ENCODE measurements at places on chromosomes 11 and 22.

- no peak for DNase-seq
Observed at GRCh38 chr11:12216671-12217374, 106.4 kb downstream of the MICAL2 start.

DNA sequence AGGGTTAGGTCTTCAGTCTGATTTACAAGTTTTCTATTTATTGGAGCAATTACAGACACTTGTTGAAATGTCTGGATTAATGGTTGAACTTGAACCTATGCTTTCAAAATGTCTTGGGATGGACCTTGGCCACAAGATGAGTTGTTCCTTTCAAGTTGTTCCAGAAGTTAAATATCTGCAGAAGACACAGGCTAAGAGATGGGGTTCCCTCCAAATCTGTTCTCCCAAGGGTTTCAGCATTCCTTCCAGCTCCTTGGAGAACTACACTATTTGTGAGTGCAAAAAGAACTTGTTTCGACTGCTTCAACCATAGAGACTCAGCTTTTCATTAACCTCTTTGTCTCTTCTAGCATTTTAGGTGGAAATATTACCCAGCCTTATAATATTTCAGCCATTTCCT is 189.0 kb upstream of the BLID start:
- DNase-seq: no peak

- DNase-seq: no peak
Observed at GRCh38 chr22:43377896-43378704, 33.7 kb upstream of the MPPED1 start.

DNA sequence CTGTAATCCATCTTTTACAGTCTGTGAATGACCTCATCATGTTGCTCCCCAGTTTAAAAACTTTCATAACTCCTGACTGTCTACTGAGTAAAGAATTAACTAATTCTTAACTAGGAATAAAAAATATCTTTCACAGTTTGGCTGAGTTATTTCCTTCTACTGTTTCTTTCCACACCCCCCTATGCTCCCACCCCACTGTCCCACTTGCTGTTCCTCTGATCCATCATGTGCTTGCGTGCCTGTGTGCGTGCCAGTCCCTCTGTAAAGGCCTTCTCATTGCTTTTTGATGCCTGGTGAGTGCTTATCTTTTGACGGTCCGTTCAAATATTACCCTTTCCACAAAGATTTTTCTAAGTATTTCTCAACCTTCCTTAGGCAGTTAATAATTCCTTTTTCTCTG is 55.6 kb downstream of the ATG16L2 start:
- no peak for DNase-seq

- peak; percentile 52 for DNase-seq
Observed at GRCh38 chr11:17991783-17992433, 20.9 kb downstream of the SERGEF start.

DNA sequence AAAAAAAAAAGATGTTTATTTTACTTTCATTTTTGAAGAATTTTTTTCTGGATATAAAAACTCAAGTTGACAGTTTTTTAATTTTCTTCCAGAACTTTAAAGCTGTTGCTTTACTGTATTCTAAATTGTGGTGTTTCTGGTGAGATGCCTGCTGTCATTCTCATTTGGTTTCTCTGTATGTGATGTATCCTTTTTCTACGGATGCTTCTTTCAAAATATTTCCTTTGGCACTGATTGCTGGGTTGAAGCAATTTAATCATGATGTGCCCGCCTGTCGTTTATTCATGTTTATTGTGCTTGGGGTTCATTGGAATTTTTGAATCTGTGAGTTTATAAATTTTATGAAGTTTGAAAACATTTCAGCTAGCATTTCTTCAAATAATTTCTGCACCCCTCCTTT is 29.4 kb upstream of the CTSD start:
- no peak for DNase-seq

DNA sequence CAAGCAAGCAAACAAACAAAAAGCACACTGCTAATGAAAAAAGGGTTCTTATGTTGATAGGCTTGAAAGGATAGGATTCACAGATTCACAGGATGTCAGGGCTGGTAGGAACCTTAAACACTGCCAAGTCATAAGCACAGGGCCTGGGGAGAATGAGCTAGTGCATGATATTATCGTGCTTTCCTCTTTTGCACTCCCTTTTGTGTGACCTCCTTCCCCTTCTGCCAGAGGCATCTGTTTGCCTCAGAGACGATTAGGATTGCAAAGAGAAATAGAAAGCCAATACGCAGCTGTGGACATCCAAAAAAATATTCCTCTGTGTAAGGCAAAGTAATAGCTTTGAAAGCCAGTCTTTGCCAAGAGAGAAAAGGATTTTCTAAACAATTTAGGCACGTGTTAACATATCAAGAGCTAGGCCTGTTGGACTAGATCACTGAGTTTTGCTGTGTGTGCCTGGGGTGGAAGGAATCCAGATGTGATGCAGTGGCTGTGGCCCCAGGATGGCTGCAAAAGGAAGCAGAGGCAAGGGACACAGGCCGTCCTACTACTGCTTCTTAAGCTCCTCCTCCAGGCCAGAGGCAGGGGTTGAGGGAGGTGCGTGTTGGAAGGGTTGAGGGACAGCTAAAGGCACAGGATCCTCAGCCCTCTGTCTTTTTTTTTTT is 30.6 kb downstream of the MCHR1 start:
- DNase-seq: no peak

- no peak for DNase-seq
Observed at GRCh38 chr11:133024301-133024700, 508.0 kb downstream of the OPCML start.

DNA sequence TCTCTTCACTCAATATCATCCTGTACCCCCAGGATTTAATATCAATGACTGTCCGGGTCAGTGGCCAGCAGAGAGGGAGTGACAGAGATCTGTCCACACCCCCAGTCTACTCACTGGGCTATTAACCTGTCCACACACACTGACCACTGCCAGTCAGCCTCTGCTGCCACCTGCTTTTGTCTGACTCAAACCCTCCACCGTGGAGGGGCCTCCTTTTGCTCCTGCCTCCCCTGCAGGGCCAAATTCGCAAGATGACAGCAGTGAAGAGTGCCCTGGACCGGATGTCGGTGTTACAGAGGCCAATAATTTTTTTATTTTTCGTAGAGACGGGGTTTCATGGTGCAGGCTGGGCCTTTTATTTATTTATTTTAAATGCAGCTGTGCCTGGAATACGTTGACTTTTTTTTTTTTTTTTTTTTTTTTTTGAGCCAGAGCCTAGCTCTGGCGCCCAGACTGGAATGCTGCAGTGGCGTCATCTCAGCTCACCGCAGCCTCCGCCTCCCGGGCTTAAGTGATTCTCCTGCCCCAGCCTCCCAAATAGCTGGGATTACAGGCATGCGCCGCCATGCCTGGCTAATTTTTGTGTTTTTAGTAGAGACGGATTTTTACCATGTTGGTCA is 5.1 kb downstream of the PDXP start:
- DNase-seq: no peak

GRCh38 chr22:36816636-36817524 is at the start of gene PVALB:
PVALB (minus strand) TSS chr22:36817035; CDS start chr22:36817005, 30 bp downstream.
- DNase-seq: peak; percentile 81

DNA sequence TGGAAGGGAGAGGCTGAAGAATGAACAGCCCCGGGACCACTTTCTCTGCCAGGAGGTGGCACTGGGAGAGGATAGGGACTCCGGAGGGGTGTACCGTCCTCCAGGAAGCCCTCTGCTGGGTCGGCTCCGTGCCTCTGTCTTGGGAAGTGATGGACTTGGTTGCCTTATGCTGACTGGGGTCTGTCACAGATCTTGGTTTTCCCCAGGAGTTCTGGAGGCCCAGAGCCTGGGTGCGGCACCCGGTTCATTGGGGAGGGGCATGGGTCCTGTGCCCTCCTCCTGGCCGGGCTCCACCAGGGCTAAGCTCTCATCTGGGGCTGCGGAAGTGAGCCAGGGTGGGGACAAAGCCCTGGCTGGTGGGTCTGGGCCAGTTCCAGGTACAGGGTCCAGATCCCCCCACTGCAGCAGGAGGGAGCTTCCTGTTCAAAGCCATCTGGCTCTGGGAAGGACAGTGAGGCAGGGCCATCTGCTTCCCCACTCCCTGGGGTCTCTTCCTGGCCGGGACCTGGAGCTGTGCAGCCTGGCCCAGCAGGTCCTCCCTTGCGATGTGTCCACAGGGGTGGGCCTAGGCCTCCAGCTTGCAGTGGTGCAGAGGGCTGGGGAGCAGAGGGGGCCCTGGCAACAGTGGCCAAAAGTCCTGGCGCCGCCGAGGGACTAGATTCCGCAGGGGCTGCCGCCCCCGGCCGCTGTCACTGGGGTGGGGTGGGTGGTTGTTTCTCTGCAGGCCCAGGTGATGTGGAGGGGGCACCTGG is 1.1 kb upstream of the AP2A2 start:
- no peak for DNase-seq

GRCh38 chr22:29224121-29224858 is 18.6 kb downstream of the EMID1 start:
- no peak for DNase-seq

DNA sequence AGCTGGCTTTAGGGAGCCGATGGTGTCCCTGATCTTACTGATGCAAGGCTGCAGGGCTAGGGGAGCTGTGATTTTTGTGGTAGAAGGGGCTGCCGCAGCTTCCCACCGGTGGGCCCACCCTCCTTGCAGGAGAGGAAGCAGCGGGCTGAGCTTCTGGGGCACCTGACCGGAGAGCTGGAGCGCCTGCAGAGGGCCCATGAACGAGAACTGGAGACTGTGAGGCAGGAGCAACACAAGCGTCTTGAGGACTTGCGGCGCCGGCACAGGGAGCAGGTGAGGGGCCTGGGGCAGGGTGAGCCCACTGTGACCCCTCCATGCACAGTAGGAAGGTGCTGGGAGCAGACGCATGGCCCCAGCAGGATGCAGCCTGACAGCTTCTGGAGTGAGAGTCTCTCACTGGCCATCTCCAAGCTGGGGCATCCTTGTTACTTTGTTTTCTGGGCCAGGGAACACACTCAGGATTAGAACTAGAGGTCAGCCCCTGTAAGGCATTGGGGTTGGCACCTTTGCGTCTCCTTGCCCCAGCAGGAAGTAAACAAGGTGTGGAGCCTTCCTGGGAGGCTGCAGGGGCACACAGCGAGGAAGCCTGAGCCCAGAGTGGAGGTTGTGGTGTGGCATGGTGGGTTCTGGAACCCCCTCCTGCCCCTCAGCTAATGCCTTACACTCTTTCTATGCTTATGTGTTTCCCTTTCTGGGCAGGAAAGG is 66.7 kb downstream of the CEP164 start:
- no peak for DNase-seq

GRCh38 chr11:95058621-95059020 is 8.1 kb upstream of the SRSF8 start:
- no peak for DNase-seq

DNA sequence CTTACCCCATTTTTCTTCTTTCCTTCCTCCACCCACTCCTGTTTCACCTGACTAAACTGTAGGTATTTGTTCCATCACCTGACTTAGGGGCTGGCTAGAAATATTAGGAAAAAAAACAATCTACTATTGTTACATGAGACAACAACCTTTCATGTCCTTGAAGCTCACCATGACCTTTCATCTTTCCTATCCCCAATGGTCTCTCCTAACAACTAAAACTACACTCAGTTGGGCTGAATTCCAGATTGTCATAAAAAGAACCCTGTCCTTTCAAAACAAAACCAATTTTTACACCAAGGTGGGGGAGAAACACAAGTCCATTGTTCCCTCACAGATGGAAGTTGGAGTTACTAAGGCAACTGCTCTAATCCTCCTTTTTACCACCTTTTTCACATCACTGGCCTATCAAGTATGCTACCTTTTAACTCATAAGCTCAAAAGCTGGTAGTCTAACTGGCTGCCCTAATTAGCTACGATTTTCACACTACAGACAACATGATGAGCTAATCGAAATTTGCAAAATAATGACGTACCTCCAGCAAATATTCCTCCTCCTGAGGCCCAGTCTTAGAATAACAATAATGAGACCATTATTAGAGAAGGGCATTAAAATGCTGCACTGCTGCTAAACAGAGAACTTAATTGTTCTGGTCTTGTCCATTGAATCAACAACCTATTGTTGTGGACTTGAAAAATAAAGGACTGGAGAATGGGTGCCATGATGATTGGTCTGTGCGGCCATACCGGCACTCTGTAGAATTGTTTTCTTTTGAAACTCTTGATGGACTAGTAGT is 46.5 kb upstream of the SOX6 start:
- peak; percentile 2 for DNase-seq

GRCh38 chr11:82873919-82874333 is 26.3 kb downstream of the PRCP start:
- DNase-seq: no peak

- DNase-seq: no peak
Observed at GRCh38 chr22:46579751-46580449, 40.3 kb upstream of the GRAMD4 start.

DNA sequence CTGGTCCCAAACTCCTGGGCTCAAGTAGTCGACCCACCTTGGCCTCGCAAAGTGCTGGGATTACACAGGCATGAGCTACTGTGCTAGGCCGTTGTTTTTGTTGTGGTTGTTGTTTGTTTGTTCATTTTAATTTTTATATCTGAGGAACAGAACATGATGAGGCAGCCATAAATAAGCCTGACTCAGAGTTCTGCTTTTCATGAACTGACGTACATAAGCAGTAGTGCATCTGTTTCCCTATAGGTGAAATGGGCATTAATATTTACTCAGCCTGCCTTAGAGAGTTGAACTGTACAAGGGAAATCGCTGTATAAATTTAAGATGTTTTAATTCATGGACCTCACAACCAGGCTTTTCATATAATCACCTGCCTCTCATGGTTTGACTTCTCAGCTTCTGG is 80.5 kb downstream of the PDHX start:
- no peak for DNase-seq

GRCh38 chr11:129911298-129911697 is 15.9 kb upstream of the NFRKB start:
- DNase-seq: no peak

DNA sequence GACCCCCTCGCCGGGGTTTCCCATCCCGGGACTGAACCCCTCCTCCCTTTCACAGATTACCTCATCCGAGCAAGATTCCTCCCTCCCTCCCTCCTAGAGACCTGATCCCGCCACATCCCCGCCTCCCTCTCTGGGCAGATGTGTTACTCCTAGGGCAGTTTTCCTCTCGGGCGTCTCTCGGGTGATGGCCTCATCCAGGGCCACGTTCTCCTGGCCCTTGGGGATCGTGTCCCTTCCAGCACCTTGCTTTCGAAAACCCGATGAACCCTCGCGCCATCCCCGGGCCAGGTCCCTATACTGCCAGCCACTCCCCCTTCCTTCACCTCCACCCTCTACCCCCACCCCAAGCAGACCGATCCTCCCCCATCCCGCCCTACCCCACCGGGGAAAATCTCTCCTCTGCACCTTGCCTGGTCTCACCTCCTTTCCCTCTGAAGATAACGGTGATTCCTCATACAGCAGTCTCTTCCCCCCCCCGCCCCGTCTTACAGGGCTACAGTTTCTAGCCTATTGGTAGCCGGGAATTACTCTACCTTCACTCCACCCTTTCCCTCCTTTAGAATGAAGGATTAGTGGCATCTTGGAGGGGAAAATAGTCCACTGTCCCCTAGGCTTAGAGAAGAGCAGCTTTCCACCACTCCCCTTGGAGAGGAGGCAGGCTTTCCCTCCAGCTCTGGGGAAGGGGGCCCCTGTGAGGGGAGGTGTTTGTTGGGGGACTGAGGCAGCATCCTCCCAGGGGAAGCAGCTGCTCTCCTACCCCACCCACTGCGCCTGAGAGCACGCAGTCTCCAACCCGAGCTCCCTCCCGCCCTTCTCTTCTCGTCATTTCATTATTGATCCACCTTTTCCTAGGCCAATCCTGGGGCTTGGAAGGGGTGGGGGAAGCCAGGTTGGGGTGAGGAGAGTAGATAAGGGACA is 1.2 kb downstream of the KMT2A start:
- DNase-seq: peak; percentile 36

GRCh38 chr22:25024895-25025294 is 72.4 kb downstream of the KIAA1671 start:
- DNase-seq: no peak

Measured in urothelium cell line (cell line).